ENCODE measurements at places on chromosomes 13 and 19.

DNA sequence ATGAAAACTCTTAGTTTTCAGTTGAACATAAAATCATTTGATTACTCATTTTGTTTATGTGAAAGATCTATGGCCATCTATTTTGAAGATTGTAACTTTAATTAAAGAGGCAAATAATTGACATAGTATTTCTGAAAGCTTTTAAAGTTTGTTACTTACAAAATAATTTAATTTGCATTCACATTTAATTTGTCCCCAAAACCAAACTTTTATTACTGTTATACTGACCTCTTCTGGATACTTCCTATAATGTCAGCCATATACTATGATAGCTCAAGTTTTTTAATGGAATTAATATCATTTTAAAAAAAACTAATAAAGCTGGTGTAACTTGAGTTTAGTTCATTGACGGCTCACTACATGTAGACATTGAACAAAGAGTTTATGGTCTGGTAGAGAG lies 4.9 kb upstream of the SGCG start:
- no peak for DNase-seq

- no peak for DNase-seq
These were observed 39.9 kb downstream of the FBN3 start for GRCh38 chr19:8109455-8109854.

DNA sequence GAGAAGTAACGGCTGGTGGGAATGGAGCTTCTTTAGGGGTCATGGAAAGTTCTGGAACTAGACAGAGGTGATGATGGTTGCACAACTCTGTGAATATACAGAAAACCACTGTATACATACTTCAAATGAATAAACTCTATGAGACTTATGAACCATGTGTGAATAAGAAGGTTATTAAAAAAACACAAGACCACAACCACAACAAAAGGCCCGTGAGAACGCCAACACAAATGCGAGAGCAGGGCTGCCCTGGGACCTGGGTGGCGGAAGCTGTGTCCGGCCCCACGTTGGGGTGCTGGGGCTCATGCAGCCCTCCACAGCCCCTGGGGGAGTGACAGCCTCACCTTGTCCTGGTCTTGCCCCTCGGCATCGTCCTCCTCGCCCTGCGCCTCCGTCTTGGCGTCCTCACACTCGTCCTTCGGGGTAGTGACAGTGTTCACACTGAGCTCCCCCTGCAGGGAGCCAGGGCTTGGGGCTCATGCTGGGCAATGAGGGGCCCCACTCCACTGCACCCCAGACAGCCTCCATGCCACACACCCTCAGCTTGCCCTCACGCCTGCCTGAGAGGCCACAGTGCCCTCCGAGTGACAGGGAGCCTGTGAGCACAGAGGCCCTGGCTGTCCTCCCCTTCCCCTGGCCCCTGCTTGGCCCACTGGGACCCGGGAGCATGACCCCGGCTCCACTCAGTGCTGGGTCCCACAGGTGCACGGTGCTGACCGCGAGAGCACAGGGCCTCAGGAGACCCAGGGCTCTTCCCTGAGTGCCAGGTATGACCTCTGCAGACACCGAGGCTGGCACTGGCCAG lies 16.0 kb downstream of the IZUMO4 start:
- no peak for DNase-seq

DNA sequence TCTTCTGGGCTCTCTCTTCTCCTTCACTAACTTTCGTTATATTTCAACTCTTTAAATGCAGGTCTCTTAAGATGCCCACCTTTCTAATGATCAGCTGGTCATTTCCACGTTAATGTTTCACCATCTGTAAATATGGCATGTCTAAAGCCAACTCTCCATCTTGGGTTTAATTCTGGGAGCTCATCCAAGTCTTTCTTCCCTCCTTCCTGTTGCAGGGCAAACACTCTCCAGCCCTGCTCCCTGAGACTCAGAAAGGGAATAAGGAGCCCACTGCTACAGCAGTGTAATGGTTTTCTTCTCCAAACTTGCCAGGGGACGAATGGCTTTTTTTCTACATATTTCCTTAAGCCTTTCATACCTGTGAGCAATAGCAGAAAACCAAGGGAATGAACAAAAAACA lies 73.3 kb upstream of the SOX1 start:
- no peak for DNase-seq

DNA sequence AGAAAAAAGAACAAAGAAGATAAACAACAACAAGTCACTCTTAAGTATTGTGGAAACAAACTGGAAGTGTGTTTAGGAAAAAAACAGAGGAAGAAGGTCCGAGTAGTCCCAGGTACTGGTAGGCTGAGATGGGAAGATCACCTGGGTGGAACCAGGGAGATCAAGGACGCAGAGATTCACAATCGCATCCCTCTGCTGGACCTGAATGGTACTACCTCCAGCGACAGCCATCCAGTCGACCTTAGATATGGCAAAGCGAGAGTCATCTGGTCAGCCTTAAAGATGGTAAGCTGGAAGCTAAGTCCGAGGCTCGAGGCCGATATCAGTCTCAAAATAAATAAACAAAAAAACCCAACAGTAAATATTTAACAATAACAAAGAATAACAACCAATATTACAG lies 44.9 kb upstream of the ZNF91 start:
- DNase-seq: no peak

- no peak for DNase-seq
These were observed 3.0 kb upstream of the SLC6A16 start for GRCh38 chr19:49327878-49328544.

DNA sequence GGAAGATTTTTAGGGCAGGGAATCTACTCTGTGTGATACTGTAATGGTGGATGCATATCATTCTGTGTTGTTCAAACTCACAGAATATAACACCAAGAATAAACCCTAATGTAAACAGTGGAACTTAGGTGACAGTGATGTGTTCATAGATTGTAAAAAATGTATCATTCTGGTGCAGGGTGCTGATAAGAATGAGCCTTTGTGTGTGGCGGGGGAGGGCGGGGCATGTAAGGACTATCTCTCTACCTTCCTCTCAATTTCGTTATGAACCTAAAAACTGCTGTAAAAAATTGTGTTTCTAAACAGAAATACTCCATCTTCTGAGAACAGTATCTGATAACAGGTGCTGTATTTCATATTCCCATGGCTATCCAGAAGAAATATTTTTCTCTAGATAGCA lies 35.6 kb downstream of the TNFRSF19 start:
- no peak for DNase-seq

DNA sequence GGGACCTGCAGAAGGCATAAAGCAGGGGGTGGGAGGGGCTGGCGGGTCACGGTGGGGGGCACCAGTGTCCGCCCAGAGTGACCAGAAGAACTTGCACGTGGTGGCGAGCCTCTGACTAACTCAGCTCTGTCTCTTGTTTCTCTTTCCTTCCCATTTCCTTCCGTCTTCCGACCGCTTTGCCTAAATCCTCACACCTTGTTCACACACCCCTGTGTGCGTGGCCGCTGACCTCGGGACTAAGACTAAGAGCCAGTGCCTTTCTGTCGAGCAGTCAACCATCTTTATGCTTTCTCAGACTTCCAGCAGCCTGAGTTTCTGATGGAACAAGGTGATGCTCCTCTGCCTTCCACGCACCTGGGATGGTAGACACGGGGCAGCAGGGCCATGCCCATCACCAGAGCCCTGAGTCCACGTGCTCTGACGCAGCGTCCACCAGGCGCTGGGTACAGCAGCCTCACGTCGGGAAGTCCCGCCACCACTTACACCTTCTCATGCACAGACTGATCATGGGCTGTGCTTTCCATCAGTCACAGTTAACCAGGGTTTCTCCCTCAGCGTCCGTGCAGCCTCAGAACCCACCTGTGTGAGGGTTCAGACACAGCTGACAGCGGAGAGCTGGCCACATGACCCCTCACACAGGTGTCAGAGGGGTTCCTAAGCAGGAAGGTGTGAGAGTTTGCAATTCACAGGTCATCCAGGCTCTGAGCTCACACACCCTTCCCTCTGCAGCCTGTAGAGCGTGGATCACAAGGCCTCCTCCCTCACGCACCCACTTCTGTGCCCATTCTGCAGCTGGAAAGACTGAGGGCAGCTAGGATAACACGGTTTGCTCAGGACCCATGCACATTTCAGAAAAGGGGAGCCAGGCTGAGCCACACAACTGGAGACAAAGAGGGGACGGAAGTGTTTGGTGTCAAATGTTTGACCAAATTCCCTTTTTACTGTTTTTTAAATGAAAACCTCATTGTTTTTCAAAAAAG lies 90.7 kb upstream of the MCF2L start:
- no peak for DNase-seq

- DNase-seq: no peak
These were observed 44.3 kb downstream of the BBC3 start for GRCh38 chr19:47186446-47187334.

GRCh38 chr13:38167164-38167822 lies 182.4 kb upstream of the UFM1 start:
- DNase-seq: no peak

- no peak for DNase-seq
These were observed 134.2 kb downstream of the TSHZ3 start for GRCh38 chr19:31214997-31215396.

Measured in right lobe of liver (tissue), 6 donors.